Non-pigmented ciliary epithelial cell (primary cell): ENCODE measurements at places on chromosomes 16 and 17.

DNA sequence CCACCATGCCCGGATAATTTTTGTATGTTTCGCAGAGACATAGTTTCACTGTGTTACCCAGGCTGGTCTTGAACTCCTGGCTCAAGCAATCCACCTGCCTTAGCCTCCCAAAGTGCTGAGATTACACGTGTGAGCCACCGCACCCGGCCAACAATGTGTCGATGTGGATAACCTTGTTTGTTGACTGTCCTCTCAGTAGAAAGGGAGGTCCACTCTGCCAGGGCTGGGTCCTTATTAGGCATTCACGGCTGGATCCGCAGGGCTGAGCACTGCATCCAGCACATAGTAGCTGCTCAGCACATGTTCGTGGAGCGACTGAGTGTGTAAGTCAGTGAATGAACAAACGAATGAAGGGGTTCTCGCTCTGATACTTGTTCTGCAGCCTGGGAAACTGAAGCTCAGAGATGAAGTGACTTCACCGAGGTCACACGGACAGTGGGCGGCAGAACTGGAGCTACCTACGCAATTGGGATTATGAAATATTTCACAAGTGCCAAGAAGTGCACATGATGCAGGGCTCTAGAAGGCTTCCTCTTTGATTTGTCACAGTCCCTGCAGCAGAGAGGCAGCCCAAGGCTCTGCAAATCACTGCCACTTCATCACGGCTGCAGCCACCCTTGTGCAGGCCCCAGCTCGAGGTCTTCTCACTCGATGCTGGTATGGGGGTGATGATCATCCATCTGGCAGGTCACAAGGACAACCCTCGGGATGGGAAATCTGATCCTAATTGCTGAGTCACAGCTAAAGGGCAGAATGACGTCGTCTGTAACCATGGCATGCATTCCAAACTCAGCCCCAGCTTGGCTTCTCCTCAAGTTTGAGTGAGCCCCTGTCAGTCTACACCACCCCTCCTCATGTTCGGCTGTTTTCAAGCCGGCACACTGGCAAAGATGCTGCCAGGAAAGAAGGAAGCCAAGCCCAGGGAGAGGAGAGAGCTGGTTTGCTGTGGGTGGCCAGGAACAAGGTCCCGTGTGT is 28.0 kb upstream of the SNN start:
- DNase-seq, result peak; percentile 87

- no peak for DNase-seq
These were observed 47.8 kb downstream of the TBC1D16 start for GRCh38 chr17:79987935-79988184.

- no peak for DNase-seq
These were observed 4.7 kb downstream of the SERPINF1 start for GRCh38 chr17:1766382-1767135.

GRCh38 chr17:58969612-58970011 is 137.1 kb downstream of the TRIM37 start:
- no peak for DNase-seq

DNA sequence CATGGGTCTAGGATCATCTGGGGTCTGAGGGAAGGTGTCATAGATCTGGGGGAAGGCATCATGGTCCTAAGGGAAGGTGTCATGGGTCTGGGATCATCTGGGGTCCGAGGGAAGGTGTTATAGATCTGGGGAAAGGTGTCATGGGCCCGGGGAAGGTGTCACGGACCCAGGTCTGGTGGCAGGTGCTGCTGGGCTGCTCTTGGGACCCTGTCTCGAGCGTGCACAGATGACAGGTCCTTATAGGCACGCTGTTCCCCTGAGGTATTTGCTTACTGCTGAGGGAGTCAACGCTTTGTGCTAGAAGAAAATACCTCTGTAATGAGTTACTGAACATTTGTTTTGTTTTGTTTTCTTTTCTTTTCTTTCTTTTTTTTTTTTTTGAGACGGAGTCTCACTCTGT is 1.4 kb downstream of the RAB40C start:
- DNase-seq, result no peak

DNA sequence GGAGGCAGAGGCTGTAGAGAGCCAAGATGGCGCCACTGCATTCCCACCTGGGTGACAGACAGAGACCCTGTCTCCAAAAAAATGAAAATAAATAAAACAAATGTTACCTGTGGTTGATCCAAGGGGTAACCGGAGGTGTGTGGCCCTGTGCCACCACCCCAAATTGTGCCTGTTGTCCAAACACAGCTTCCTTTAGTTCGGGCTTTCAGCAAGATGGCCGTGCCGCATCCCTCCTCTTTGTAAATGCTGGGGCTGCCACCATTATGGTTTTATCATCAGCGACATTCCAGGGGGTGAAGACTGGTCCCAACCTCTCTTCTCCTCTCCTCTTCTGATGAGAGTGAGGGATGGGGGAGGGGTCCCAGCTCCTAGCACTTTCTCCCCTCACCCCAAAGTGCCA is at the start of gene C16orf92:
C16orf92 (plus strand) TSS at position 312 of the 400 bp plus-strand sequence. CDS start 143 bp downstream, outside the sequence.
- no peak for DNase-seq

DNA sequence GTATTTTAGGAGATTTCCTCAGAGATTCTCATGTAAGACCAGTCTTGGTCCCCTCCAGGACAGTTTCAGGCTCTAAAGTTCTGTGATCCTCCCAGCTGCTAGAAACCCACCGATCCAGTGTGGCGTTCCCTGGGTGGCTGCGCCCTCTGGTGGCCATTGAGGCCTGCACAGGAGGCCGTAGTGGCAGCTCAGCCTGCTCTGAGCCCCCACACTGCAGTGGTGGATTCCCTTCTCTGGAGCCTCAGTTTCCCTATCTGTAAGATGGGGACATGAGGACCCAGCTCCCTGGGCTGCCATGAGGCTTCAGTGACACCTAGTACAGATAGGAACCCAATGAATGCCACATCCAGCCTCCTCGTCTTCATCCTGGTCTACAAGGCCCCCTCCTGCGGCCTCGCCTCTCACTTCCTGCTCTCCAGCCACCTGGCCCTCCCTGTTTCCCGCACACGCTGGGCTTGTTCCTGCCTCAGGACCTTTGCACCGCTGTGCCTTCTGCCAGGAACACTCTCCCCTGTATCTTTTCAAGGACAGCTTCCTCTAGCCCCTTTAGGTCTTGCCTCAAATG is 16.5 kb downstream of the CCDC102A start:
- no peak for DNase-seq

DNA sequence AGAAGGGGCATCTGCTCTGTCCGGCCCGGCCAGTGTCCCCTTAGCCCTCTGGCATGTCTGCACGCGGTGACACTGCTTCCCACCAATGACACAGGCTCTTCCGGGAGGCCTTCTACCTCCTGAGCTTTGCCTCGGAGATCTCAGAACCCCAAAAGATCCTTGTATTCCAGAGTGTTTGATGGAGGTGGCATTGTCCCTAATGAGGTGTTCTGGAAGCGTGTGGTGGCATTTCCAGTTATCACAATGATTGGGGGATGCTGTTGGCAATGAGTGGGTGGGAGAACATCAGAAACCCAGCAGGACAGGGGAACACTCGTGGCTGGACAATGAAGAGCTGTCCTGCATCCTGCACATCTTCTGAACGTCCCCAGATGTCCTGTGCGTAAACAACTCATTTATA is 198.0 kb downstream of the XYLT1 start:
- DNase-seq, result no peak

- no peak for DNase-seq
These were observed 8.2 kb upstream of the MPRIP start for GRCh38 chr17:17034026-17034425.

DNA sequence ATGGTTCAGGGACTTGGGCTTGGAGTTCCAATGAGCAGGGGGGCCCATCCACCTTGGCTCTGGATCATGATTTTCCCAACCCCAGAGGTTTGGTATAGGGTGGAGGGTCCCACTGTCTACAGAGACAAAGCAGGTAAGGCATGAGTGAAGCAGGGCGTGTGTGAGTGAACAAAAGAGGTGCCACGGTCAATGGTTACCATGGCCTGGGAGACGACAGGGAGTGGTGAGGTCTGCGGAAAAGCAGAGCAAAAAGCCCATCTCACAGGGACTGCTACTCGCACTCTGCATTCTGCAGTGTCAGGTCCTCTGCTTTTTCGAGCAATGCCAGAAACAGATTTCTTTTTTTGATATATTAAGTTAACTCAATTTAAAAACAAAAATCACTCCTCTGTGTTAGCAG is 24.6 kb downstream of the MYH11 start:
- DNase-seq, result no peak

GRCh38 chr16:71426880-71427615 is 14.8 kb downstream of the TLE7 start:
- DNase-seq, result no peak

DNA sequence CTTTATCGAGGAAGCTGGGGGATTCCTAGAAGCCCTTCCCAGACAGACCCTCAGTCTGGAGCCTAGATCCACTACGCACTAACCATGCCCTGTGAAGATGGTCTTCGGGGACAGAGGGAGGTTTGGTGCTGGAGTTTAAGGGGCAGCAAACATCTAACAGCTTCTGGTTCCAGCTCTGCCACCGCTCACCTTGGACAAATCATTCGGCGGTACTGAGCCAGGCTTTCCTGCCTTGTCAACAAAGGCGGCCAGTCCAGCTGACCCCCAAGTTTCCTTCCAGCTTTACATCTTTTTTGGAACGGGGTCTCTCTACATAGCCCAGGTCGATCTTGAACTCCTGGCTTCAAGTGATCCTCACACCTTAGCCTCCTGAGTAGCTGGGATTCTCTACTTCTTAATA is 369 bp upstream of the GJD3 start:
- no peak for DNase-seq

DNA sequence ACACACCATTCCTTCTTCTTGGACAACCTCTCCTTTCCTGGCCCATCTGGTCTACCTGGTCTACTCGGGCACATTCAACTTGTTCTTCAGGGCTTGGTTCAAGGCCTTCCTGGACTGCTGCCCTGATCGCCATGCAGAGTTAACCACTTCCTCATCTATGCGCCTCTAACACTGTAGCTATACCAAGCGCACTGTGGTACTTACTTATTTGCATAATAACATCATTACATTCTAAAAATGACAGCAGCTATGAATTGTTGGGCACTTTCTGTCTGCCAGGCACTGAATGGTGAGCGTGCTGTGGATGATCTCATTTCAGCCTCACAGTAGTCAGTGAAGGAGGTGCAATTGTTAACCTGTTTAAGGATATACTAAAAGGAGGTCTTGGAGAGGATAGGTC is 66.9 kb upstream of the SDK2 start:
- DNase-seq, result no peak

GRCh38 chr17:78267253-78268073 is 36.0 kb downstream of the TMEM235 start:
- no peak for DNase-seq

- no peak for DNase-seq
These were observed 19.2 kb downstream of the FAM234A start for GRCh38 chr16:253833-254232.

GRCh38 chr17:42682722-42683403 is 532 bp downstream of the CNTNAP1 start:
- DNase-seq, result no peak

- no peak for DNase-seq
These were observed 16.2 kb downstream of the OTOP3 start for GRCh38 chr17:74951680-74952421.

DNA sequence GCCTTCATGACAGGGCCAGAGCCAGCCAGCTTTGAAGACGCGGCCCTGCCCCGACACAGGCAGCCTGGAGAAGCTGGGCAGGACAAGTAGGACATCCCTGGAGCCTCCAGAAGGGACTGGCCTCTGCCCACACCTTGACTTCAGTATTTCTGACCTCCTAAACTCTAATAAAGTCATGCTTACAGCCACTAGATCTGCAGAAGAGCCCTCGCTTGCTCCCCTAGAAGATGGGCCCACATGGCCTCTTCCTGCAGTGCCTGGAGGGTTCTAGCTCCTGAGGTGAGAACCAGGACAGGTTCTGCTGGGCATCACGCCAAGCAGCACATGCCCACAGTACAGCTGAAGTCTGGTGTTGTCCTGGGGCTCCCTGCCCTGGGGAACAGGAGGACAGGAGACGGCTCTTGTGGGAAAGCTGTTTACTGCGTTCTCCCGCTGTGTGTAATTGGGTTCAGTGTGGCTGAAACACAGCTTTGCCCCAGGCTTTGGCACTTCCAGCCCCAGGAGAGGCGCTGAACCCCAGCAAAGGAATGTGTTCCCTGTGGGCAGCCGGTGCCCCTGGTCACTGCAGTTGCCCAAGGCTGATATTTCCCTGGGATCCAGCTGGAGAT is 2.6 kb downstream of the APRT start:
- DNase-seq, result no peak

GRCh38 chr16:85028685-85029407 is 1.3 kb downstream of the KIAA0513 start:
- DNase-seq, result no peak

DNA sequence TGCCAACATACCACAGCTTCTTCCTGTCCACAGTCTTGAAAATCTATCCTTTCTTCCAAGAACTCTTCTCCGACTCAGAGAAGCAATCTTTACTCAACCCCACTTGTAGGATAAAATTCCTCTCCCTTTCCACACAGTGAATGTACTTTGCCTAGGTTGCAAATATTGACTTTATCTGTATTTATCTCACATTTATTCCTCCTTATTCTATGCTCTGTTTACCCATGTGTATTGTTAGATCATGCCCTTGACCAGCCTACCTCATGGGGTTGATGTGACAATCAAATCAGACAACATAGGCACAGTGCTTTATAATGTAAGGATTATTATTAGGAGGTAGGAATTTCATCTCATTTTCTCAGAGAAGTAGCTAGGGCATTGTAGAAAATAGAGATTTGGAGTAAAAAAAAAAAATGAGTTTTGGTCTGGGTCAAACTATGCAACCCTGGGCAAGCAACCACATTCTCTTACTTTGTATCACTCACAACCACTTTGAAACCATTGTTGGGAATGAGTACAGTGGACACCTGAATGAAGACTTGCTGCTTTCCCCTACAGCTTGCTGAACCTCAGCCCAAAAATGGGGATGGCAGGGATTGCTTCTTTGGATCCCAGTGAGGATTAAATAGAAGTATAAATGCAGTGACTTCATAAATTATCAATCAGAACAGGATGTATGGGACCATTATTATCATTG is 9.1 kb upstream of the SLC35B1 start:
- DNase-seq, result no peak

DNA sequence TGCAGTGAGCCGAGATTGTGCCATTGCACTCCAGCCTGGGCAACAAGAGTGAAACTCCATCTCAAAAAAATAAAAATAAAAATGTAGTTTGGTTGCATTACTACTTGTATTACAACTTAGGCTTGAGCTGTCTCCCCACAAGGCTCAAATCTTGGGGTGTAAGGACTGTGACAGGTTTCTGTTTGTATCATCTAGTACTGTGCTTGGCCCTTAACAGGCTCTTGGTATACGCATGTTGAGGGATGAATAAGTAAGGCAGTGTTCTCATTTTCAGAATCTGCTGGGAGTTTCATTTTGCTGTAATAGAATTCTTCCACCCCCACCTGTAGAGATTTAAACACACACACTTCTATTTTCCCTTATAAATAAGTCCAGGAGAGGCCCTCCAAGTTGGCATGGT is 289.4 kb upstream of the EEF2KMT start:
- DNase-seq, result no peak

DNA sequence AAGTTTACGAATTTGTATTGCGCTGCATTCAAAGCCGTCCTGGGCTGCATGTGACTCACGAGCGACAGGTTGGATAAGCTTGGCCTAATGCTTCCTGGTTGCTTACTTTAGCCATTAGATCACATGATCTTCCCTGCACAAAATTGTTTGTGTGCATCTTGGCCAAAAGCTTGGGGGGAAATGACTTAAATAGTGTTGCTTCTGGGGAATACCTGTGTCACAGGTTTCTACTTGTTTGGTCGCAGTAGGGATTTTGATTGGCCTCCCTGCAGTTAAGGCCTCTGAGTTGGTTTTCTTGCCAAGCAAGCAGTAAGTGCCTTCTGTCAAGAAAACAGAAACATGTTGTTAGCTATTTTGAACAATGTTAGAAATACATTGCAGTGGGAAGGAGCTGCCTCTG is 39.6 kb upstream of the DUSP14 start:
- DNase-seq, result no peak

GRCh38 chr17:59456923-59457615 is 108.3 kb upstream of the DHX40 start:
- no peak for DNase-seq
